NCI-H2081 treated with DMSO at 0.1 percent for 48 hours (cell line): ENCODE measurements at places on chromosomes 6 and 20.

DNA sequence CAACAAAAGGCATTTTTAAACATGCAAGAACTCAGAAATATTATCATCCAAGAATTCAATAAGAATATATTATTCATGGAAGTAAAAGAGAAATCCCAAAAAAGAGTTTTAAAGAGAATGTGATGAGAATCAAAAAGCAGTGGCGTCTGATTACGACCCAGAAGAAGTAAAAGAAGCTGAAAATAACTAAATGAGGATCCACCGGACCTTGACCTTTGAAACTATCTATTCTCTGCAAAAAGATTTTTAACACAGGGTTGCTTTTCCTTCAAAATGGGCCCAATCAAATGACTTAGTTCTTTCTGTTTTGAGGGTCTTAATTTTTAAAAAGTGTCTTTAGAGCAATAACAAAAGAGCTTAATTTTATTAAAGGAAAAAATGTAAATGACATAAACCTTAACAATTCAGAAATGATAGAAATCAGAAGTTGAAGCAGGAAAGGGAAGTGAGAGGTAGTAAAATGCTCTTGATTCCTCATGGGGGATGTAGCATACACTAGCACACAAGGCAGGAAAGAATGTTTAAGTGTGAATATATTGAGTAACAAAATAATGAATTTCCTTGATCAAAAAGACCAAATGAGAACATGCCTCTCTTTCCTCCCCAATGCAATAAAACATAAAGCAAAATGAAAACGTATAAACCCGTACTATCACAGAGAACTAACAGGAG is 223.1 kb upstream of the PRDM1 start:
- no peak for DNase-seq

GRCh38 chr6:55836945-55837344 is 38.4 kb downstream of the BMP5 start:
- DNase-seq, result no peak

GRCh38 chr6:156564807-156565149 is 212.4 kb upstream of the ARID1B start:
- DNase-seq, result no peak

- DNase-seq, result no peak
These were observed 101.7 kb upstream of the PMEPA1 start for GRCh38 chr20:57811374-57812020.

DNA sequence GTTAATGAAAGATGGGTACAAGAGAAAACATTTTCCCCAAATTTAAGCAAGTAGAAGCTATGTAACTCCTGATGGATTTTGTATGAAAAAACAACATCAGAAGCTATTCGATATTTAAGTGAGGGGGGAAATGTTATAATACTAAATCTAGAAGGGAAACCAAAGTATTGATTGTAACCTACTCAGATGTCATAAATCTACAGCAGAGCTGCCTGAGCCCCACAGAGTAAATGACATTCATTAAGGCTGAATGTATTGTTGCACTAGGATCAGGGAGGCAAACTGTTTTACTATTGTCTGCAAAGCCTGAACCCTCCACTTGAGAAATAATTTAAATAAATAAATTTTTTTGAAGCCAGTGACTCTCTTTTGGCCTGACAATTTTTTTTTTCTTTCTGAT is 19.3 kb downstream of the ANKRD6 start:
- no peak for DNase-seq

GRCh38 chr6:4133941-4134838 is 1.2 kb downstream of the ECI2 start:
- no peak for DNase-seq

DNA sequence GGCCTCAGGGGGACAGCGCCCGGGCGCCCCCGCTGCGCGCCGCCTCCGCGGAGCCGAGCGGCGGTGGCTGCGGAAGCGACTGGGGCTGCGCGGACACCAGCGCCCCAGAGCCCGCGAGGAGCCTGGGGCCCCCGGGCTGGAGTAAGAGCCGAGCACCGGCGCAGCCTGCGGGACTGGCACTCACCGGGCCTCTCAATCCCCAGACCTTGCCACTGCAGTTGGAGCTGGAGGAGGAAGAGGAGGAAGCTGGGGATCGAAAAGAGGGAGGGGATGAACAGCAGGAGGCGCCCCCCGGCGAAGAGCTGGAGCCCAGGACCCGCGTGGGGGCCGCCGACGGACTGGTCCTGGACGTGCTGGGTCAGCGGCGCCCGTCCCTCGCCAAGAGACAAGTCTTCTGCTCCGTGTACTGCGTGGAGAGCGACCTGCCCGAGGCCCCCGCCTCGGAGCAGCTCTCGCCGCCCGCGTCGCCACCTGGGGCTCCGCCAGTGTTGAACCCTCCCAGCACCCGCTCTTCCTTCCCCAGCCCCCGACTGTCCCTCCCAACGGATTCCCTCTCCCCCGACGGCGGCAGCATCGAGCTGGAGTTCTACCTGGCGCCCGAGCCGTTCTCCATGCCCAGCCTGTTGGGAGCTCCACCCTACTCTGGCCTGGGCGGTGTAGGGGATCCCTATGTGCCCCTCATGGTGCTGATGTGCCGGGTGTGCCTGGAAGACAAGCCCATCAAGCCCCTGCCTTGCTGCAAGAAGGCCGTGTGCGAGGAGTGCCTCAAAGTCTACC is 590 bp downstream of the RNF217 start:
- no peak for DNase-seq

DNA sequence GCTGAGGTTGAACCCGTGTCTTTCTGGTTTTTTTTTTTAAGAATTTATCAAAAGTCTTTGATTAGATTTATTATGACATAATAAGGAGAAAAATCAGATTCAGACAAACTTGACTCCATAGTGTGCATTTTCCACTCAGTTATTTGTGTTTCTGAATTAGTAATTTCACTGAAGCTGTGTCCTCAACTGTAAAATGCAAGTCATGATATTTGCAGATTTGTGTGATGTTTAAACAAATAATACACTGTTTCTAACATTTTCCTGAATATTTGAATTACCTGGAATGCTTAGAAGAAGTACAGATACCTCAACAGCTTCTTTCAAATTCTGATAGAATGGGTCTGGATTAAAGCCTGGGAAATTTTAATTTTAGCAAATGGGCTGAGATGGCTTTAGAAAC is 1050.3 kb upstream of the MAP3K7 start:
- no peak for DNase-seq

- DNase-seq, result no peak
These were observed 80.0 kb downstream of the EPB41L2 start for GRCh38 chr6:130982941-130983456.

DNA sequence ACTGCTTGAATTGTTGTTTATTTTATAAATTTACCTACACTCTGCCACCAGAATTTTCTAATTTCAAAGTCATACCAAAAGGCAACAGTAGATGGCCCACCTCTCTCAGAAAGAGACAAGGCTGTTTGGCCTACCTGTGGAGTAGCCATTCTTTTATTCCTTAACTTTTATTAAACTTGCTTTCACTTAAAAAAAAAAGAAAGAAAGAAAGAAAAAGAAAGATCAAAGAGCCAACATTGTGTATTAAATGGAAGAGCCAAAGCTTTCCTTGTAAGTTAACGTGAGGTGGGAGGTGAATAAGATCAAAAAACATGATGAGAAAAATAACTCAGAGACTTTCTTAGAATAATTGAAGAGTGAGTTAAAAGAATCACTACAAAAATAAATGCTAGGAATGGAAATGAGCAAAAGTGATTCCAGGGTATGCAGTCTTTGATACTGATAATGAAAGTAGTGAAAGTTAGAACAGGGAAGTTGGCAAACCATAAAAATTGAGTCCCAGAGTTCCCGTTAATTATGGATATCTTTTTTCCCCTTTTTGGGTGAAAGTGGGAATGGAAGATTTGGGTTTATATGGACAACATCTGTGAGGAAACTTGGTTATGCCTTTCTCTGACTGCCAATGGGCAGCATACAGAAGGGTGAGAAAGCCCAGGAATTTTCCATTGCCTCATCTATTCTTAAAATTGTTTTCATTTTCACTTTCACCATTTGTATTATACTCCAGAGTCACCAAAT is 35.9 kb upstream of the MYB start:
- DNase-seq, result no peak

DNA sequence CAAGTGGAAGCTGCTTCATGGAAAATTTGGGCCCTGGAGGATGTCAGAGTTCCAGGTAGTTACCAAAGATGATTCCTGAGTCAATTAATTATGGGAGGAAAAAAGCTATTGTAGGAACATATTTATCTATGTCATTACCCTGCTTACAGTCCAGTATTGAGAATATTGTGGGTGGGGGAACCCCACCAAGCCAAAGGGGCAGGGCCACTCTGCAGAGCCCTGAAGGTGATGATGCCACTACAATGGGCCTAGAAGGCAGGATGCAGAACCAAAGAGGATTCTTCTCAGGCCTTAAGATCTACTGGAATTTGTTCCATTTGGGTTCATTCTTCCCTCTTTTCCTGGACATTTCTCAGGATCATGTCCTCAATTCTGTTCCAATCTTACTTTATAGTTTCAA is 375.2 kb upstream of the MARCKS start:
- no peak for DNase-seq

DNA sequence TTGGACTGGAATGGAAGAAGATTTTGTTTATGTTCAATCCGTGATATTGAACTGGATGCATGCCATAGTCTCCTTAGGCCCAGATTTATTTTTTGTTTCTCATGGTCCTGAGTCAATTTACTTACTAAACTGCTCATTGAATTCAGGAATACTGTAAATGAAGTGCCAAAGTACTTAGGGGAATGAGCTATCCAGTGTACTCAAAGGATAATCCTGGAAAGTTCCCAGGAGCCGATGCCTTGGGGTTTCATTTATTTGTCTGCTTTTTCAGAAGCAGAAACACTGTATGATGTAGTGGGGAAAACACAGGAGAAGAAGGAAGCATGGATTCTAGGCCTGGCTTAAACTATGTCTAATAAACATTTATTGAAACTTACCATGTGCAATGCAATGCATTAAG is 56.1 kb upstream of the THEMIS start:
- no peak for DNase-seq

- DNase-seq, result no peak
These were observed 5.3 kb upstream of the ACAT2 start for GRCh38 chr6:159756508-159756907.

- DNase-seq, result no peak
These were observed 148.0 kb downstream of the DHX35 start for GRCh38 chr20:39109933-39110818.

- peak; percentile 41 for DNase-seq
These were observed 600.4 kb upstream of the JAG1 start for GRCh38 chr20:11274141-11274594.

DNA sequence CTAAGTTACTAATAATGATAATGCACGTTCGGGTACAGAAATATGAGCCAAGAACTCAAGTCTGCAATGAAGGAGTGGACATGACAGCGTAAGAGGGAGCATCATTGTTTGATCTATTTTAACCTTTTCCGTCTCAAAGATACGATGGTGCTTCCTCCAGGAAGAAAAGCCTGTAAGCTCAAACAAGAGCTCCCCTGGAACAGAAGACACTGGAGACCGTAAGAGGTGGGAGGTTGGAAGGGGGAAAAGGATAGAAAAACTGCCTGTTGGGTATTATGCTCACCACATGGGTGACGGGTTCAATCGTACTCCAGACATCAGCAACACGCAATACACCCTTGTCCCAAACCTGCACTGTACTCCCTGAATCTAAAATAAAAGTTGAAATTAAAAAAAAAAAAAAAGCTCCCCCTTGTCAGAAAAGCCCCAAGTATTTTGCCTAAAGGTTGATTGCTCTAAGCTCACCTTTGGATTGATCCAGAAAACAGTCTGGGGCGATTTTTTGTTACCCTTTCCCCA is 180.5 kb downstream of the TRIM27 start:
- DNase-seq, result no peak

DNA sequence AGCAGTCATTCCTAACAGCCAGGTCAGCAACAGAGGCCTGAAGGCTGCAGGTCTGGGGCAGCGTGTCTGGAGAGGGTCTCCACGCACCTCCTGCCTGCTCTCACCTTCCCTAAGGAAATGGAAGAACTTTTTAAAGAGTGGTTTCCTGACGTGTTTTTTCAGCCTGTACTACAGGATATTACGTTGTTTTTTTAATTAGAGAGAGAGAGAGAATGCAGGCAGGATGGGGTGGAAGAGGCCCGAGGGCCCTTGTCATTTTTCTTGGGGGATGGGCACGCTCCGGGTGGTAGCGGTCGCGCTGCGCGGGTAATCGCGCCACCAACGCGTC is 2.1 kb downstream of the DLL1 start:
- DNase-seq, result no peak

GRCh38 chr6:148497257-148497656 is 154.6 kb downstream of the SASH1 start:
- DNase-seq, result no peak

DNA sequence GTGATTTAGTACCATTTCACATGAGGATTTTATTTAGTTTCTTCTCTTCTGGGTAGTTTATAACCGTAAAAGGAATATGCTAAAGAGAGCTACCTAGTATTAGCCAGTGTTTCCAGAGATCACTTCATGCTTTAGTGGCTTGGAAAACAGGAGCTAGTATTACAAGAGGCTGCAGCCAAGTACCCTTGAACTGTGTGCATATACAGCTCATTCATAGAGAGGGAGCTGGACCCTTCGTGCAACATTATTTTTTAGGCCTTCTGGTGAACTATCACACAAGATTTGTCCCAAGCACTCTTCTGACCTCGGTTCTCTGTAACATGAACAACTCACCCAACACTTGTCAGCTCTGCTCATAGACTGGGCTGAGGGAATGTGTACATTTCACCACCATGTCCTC is 74.9 kb upstream of the RIN2 start:
- no peak for DNase-seq

DNA sequence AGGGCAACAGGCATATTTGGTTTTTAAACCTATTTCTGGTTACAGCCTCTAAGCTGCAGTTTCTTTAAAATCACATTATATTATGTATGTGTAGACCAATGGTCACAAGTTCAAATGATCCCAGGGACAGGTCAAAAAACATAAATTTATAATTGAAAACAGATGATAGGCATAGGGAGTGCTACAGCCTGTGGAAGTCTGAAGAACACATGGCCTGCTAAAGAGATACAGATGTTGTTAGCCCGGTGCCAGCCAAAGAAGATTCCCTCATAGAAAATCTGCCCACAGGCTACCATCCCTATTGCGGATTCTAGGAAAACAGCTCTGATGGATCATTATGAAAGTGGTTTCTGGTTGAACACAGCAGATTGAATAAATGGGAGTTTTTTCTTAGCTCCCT is 65.3 kb downstream of the NRSN1 start:
- no peak for DNase-seq

- no peak for DNase-seq
These were observed 61.0 kb upstream of the ARMH2 start for GRCh38 chr6:24859608-24860200.

- peak; percentile 50 for DNase-seq
These were observed 6.8 kb upstream of the ADTRP start for GRCh38 chr6:11785415-11785773.
